ENCODE measurements at places on chromosomes 16 and 17.

GRCh38 chr17:43106552-43106951 is 18.6 kb downstream of the BRCA1 start:
- DNase-seq: no peak

- DNase-seq: no peak
Observed at GRCh38 chr17:80125656-80126448, 21.1 kb downstream of the EIF4A3 start.

DNA sequence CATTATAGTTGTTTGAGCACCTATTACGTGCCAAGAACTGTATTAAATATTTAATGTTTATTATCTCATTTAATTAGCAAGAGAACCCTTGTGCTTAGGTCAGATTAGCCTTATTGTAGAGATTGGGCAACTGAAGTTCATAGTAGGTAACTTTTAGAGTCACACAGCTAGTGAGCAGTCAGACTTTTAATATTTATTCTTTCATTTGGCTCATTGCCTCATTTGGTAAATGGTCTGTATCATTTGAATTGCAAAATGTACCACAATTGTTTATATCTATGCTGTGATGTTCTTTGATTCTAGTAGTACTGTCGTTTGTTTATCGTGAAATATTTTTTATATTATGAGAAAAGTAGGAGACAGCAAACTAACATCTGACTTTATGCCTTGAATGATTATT is 7.6 kb downstream of the CLTC start:
- DNase-seq: no peak

DNA sequence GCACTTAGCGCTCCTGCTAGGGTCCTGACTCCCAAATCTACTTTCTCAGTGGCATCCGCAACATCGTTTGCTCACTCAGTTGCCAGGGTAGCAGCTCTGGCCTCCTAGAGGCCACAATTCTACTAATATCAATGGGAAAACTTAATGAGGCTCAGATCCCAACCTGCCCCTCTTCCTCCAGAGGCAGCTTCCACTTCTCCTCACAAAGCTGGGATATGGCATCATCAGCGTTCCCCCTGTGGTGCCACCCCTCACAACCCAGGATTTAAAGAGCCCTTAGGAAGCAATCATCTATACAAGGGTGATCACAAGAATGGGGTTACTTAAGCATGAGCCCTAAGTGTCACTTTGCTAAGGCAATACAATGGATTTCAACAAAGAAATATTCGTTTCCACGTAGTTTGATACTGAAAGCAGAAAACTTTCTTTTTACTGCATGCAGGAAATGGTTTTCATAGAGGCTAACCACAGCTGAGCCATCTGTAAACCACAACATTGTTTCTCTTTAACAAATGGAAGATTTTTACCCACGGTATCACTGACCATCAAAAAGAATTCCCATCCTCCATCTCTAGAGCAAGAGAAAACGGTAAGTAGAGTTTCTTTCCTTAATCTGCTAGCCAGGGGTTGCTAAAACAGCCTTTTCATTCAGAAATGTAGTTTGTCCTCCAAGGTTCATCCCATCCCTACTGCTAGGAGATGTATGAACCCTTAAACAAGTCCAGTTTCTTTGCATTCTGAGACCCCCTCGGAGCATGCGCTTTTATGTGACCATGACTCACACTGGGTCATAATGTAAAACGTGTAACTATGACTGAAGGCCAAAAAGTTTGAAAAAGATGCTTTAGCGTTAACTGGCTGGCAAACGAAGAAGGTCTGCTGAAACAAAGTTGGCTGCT is 68.3 kb upstream of the BCAR1 start:
- no peak for DNase-seq

GRCh38 chr16:50517450-50518252 is 30.5 kb upstream of the NKD1 start:
- DNase-seq: no peak

- no peak for DNase-seq
Observed at GRCh38 chr17:64331366-64331765, 59.3 kb downstream of the PECAM1 start.

GRCh38 chr17:15935891-15936290 is 9.0 kb upstream of the ADORA2B start:
- DNase-seq: no peak

DNA sequence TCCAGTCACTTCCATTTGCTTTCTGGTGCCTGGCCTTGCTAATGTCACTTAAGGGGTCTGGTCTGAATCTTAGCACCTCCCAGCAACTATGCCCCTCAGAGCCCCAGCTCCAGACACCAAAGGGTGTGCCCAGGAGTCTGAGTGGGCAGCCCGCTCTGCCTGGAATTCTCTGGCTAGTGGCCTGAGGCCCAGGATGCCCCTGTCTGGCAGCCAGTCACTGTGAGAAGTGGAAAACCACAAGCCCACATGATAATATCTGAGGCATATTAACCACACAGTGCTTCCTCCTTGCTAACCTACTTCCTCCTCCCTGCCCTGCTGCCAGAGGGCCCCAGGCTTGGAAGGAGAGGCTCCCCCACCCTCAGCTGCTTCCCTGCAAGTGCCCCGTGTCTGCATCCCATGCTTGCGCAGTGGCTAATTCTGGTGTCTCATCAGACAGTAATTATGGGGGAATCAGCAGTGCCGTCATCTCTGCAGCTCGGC is 14.0 kb downstream of the SRCIN1 start:
- no peak for DNase-seq

- DNase-seq: no peak
Observed at GRCh38 chr17:4704991-4705390, 1.1 kb upstream of the PELP1 start.

GRCh38 chr16:30527635-30528178 is 1.3 kb upstream of the ZNF768 start:
- no peak for DNase-seq

- DNase-seq: no peak
Observed at GRCh38 chr17:40203131-40203530, 16.0 kb upstream of the WIPF2 start.

DNA sequence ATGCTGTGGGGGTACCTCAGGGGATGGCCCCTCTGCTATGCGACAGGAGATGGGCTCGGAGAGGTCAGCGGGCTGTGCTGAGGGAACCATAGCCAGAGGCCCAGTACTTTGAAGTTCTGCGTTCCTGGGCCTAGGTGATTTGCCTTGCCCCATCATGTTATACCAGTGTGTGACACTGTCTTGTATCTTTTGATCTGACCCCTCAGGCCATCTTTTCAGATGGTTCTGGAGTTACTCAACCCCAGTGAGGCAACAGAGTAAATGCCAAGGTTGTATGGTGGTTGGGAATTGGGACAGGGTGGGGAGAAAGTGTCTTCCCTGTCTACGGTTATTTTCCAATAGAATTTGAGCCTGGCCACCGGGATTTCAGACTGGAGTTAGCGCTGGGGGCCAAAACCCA is 8.5 kb downstream of the MSI2 start:
- DNase-seq: no peak

GRCh38 chr17:9669551-9670008 is 24.3 kb downstream of the USP43 start:
- no peak for DNase-seq

- no peak for DNase-seq
Observed at GRCh38 chr16:31043352-31043751, 10.0 kb downstream of the STX4 start.

- DNase-seq: no peak
Observed at GRCh38 chr17:41777574-41778188, 8.8 kb downstream of the JUP start.

- DNase-seq: no peak
Observed at GRCh38 chr17:36002631-36003030, 1.3 kb upstream of the CCL15 start.

- no peak for DNase-seq
Observed at GRCh38 chr17:1820528-1821252, 9.0 kb downstream of the SMYD4 start.

GRCh38 chr17:41107941-41108450 is 2.8 kb downstream of the KRTAP4-9 start:
- DNase-seq: no peak

DNA sequence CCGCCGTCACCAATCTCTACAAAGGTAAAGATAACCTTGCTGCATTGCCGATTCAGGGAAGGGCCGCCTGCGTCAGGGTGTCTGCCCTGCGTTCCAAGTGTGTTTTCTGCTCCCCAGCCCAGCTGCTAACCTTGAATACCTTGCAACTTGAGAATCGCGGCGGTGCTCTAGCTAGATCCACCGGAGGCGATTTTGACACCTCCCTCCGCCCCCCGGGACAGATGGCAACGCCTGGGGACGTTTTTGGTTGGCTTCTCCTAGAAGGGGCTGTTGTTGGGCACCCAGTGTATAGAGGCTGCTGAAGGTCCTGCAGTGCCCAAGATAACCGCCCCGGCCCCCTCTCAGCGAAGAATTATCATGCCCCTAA is 1.5 kb downstream of the HAPSTR1 start:
- peak; percentile 24 for DNase-seq

DNA sequence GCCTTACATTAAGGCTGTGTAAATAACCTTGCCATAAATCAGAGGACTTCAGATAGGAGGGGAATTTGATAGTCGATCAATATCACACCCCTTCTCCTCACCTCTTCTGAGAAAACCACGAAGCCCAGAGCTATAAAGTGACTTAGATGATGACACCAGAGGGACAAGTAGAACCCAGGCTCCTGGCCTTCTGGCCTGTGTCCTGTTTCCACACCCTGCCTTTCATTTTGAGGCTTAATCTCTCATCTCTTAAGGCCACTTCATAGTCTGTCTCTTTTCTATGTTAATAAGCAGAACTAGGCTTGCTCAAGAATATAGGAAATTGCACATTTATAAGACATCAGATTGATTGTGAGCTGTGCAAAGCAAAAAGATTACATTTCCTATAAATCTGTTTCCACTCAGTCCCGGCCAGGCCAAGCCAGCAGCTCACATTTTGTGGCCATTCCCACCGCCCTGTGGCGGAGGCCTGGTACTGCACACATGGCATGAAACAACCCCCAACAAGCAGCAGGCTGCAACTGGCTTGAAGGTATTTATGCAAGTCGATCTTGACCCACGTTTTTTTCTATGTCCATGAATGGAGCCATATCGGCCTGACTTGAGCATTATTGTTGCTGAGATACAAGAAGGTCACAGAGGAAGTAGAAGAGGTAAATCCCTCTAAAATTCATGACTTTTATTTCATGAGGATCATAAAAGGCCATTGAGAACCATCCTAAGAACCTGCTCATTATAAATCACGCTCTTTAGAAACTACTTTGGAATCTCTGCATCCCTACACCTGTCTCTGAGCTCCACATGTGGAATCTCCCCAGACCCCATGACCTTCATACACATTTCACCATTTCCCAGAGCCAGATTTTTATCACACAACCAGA is 93.7 kb downstream of the PMP22 start:
- no peak for DNase-seq

GRCh38 chr16:81449899-81450608 is 5.4 kb downstream of the CMIP start:
- no peak for DNase-seq

DNA sequence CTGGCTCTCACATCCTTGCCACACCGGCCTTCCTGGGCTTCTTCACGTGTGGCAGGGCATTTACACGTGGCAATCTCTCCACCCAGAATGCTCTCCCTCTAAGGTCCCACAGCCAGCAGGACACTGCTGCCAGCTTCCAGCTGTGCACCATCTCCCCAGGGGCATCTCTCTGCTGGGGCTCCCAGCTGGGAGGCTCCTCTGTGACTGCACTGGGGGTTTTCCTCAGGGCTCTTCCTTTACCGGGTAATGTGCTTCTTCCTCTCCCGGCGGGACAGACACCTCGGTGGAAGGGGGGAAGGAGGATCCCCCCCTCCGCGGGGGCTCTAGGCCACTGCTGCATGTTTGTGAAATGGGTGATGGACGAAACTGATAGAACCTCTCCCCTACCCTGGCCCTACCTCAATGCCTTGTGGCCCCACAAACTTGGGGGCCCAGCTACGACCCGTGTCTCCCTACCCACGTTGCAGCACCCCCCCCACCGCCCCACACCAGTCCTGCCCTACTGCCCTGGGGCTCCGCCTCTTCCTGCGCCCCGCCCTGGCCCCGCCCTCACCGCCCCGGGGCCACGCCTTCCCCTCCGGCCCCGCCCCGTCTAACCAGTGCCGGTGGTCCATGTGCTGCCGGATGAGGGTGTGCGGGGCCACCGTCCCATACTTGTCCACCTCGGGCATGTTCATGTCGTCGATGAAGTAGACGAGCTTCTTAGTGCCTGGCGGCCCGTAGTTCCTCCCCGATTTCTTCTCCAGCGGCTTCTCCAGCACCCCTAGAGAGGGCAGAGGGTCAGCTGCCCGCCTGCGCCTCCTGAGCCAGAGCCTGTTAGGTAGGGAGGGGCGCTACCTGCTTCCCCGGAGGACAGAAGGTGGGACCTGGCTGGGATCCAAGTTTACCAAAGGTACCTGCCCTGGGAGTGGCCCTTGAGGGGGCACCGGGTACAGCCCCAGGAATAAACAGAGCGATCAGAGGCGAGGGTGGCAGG is 92.6 kb downstream of the DNAH17 start:
- peak; percentile 62 for DNase-seq

GRCh38 chr17:35372846-35373533 is 431 bp downstream of the SLFN11 start:
- peak; percentile 25 for DNase-seq

DNA sequence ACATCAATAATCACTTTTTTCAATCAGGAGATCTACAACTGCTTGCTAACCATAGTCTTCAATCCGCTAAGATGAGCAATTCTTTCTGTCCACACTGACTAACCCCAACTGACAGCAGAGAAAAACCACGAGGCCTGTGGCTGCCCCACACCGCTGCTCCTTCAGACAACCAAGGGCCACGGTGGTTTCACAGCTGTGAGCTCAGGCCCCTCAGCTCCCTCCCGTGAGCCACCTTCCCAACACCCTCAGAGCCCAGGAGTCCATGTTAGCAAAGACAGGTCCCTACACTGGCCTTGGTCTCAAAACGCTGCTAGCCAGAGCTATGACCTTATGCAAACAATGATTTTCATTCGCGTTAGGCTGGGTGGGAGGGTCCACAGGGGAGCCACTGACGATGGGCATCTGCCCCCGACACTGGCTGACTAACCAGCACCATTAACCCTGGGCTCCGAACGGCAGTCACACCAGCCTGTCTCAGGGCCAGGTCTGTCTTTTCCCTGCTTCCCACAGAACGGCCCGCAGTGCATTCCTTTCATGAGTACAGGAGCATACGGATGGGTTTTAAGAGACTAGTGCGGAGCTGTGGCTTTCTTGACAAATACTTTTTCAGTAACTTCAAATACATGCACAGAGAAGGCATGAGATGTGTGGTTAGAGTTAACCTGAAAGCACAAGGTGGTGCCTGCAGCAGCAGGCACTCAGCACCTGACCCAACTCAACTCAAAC is 67.3 kb downstream of the ANKRD11 start:
- no peak for DNase-seq

DNA sequence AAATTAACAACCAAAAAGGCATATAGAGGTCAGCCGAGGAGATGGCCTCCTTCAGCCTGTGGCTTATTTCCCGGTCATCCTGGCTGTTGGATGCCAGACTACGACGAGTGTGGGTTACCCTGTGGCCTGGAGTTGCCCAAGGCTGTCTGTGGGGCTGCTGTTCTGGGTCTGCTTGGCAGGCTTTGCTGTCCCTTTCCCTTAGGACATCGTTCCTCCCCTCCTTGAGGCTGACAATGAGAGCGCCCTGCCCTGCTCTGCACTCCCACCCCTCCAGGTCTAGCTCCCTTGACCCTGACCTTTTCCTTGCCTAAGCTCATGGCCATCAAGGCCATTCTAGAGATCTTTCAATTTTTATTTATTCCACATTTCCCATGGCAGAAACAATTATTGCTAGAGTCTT is 1.9 kb upstream of the CBFB start:
- no peak for DNase-seq
